ENCODE measurements at places on chromosomes 6 and 20.

DNA sequence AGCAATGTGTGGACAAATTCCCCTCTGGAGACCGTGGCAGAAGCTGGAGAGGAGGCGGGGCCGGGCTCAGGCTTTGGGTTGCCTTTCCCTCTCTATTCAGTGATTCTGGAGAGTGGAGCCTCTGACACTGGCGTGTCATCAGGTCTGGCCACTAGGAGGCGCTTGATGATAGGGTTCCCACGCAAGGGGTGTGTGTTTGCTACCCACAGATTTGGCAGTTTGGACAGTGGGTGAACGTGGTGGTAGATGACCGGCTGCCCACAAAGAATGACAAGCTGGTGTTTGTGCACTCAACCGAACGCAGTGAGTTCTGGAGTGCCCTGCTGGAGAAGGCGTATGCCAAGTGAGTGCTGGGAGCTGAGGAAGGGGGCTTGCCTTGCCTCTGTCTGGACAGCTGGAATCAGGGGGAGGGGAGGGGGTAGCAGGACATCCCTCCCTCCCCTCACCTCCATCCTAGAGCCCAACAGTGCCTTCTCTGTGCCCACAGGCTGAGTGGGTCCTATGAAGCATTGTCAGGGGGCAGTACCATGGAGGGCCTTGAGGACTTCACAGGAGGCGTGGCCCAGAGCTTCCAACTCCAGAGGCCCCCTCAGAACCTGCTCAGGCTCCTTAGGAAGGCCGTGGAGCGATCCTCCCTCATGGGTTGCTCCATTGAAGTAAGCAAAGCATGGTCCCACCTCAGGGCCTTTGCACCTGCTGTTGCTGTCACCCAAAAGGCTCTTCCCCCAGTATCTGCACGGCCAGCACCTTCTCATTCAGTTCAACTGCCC is 14.3 kb downstream of the CAPN11 start:
- DNase-seq = peak; percentile 77

- no peak for DNase-seq
Measured at GRCh38 chr20:32527052-32527446, 58.1 kb downstream of the NOL4L start.

- no peak for DNase-seq
Measured at GRCh38 chr6:30340589-30341054, 4.3 kb upstream of the RPP21 start.

- DNase-seq = no peak
Measured at GRCh38 chr6:161265554-161265953, 8.3 kb downstream of the AGPAT4 start.

DNA sequence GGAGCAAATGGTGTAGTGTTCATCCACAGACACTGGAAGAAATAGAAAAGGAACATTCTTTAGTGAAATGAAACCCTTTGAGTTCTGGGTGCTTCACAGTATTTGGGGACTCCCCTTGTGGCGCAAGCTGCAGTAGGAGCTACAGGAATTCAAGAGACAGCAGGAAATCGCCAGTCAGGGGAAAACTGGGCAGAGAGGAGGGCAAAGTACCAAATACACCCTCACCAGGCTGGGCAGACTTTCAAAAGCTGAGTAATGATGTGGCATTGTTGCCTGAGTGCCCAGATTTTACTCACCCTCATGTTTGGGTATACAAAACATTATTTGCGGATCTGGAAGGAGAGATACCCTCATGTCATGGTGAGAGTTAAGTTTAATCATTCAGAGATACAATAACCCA is 97.9 kb downstream of the SOD2 start:
- DNase-seq = no peak

DNA sequence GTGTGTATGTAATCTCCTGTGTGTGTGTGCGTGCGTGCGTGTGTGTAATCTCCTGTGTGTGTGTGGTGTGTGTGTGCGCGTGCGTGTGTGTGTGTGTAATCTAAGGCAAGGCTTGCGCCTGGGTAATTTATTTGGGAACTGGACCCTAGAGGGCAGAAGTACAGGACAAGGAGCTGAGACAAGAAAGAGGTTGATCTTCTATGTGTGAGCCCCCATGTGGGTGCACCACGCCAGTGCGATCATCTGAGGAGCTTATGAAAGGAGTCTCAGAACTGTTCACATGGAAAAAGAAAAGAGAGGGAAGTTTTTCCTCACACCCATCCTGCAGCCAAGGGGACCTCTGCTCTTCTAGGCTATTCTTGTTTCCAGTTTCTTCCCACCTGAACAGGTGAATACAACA is 220.1 kb upstream of the GGTLC1 start:
- no peak for DNase-seq

- DNase-seq = no peak
Measured at GRCh38 chr20:5133998-5134397, 7.2 kb downstream of the CDS2 start.

GRCh38 chr6:45532721-45533210 is 155.0 kb upstream of the SUPT3H start:
- DNase-seq = no peak

DNA sequence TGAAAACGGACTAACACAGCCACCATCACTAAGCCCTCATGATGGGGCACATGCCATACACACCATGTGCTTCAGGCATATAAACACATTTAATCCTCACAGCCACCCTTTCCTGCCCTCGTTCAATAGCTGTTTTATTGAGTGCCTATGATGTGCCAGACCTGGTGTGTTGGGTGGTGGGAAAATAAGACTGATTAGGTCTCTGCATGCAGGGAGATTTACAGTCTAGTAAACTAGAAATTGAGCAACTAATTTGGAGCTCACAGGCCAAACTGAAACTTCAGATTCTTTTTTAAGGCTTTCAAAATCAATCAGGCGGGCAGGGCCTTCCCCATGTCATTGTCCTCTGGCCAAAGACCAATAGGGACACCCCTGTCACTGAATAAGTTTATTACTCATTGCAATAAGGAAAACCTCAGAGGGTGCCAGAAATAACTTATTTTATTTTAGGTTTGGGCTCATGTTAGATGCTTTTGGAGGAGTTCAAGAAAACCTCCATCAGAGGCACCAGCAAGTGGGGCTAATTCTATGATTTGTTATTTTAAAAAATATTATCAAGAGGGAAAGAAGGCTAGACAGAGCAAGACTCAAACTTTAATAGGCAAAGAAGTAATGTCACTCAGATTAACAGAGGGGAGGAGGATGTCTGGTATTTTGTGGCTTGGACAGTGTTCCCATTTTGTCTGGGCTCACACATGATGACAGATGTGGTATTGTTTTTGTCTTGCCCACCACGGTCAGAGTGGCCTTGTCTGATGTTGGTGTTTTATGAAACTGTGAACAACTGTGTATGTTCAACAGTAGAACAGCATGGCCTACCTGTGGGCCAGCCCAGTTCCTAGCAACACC is 12.0 kb downstream of the ZFP64 start:
- DNase-seq = no peak

DNA sequence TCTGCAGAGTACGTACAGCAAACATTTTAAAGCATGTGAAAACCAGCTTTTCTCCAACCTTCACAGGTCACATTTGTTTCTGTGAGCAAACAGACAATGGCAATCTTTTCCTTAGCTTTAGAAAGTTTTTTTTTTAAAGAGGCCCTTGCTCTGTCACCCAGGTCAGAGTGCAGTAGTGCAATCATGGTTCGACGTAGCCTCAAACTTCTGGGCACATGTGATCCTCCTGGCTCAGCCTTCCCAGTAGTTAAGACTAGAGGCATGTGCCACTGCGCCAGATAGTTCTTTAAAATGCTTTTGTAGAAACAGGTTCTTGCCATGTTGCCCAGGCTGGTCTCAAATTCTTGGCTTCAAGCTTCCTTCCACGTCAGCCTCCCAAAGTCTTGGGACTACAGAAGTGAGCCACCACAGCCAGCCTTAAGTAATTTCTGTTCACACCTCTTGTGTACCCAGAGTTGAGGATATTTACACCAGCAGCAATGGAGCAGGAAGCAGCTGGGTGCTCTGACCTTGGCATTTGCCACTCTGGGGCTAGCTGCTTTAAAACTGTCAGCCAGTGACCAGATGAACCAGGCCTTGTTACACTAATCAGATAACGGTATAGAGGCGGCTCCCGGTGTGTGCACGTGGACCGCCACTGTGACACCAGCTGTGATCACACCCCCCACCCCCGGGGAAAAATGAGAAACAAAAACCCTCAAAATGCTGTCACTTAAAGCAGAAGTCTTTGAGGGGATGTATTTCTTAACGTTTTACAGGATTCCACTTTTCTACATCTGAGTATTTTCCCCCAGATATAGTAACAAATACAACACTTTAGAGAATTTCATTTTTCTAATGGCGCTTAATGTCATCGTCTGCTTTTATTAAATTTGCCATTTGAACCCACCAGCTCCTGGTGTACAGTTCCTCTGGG is 71.3 kb downstream of the AKAP12 start:
- DNase-seq = no peak

DNA sequence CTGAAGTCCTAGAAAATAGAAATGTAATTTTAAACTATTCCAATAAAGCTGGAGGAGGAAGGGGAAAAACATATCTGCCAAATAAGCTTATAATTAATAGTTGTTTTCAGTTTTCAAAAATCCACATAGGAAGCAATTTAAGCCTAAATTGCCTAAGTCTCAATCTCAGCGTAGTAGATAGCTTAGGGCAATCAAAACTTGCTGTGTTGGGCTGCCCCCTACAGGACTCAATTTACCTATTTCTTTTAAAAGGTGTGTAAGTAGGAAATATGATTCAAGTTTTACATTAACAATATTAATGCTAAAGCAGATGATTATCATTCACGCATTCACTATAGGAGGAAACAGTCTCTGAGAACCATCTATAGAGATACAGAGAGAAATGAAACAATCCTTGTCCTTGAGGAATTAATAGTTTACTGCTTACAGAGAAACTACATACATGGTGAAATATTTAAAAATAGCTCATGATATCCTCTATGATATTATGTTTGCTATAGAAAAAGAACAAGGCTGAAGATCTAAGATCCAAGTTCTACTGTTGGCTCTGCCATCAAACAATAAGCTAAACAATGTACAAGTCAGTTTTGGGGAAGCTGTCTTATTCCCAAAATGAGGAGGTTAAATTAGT is 102.1 kb downstream of the ATG5 start:
- DNase-seq = peak; percentile 62

GRCh38 chr20:3068986-3069900 is 2.2 kb upstream of the OXT start:
- peak; percentile 31 for DNase-seq

DNA sequence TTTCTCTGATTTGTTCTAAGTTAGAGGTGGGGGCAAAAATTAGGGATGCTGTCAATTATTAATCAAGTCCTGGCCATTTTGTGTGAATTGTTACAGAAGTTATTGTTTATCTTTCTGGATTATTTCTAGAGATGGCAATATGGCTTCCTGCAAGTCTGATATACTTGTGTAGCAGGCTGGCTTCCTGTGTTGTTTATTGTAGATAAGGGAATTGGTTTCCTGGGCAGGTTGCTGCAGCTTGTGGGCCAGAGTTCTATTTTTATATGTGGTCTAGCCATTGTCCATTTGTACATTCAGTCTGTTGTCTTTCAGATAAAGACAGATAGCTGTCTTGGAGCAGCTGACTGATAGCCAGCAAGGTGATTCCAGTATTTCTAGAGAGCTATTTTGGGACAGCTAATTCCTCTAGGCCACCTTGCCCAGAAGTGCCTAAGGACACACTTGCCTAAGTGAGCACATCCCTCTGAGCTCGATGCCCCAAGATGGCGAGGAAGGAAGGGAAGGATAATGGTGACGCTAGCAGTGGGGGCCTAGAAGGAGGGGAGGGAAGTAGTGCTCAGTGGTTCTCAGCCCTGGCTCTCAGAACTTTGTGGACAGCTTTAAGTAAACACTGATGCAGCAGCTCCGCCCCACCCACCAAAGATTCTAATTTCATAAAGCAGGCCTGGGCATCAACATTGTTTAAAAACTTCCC is 25.5 kb downstream of the DDO start:
- DNase-seq = no peak

GRCh38 chr6:130240232-130240631 is 17.5 kb upstream of the SAMD3 start:
- DNase-seq = no peak

- no peak for DNase-seq
Measured at GRCh38 chr6:38837101-38837500, 122.0 kb downstream of the DNAH8 start.

DNA sequence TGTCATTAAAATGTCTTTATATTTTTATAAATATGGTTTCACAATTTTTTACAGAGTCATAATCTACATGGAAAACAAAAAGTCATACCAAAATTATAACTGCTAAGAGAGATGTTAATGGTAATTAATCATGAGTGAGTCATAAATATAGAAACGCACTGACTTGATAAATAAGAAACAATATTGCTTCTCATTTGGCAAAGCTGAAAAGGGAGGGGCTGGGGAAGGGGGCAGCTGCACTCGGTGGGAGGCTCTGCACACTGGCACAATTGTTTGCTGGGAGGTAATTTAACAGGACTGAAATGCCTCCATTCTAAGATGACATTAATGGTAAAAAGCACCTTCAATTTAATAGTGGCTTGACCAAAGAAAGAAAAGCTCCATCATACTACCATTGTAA is 133.3 kb upstream of the AGPAT4 start:
- no peak for DNase-seq
